Pancreas (tissue), 10 donors: ENCODE measurements at places on chromosomes 2 and 18. TPM values are rescaled to one million over a fixed set of nuclear protein-coding genes. Genes with fewer than 3 reads are reported as not detected.

Gene FAP
- total RNA-seq: 1.1 TPM

Gene LIMS2
- 8.3 TPM for total RNA-seq

Gene ITPRIPL1
- total RNA-seq: 0.41 TPM

Gene WNT6
- 0.16 TPM for total RNA-seq

Gene SPEG
- total RNA-seq: 3.7 TPM

Gene NYAP2
- 0.16 TPM for total RNA-seq

DNA sequence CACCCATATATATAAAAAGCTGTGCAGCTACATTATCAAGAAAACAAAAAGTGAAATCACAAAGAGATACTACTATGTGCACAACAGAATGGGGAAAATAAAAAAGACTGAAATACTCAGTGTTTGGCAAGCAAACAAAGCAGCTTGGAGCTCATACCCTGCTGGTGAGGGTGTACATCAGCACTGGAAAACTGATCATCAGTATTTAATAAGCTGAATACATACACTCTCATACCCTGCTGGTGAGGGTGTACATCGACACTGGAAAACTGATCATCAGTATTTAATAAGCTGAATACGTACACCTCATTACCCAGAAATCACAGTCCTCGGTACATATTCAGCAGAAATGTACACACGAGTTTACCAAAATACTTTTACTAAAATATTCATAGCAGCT, 220.8 kb downstream of the SPP2 start:
- H3K27ac ChIP-seq: no peak overlapping the region
- H3K4me3 ChIP-seq: no peak overlapping the region
- no peak for DNase-seq

GRCh38 chr2:61619561-61619960, 81.4 kb upstream of the XPO1 start:
- H3K4me3 ChIP-seq: no peak overlapping the region
- DNase-seq: no peak
- H3K27me3 ChIP-seq: no peaks in the 10 kb centered on the region
- no peak overlapping the region for H3K27ac ChIP-seq
- H3K36me3 ChIP-seq: no peaks in the 10 kb centered on the region
- no peaks in the 10 kb centered on the region for H3K4me1 ChIP-seq

GRCh38 chr2:112493858-112494648, 12.1 kb downstream of the TTL start:
- no peaks in the 10 kb centered on the region for H3K27me3 ChIP-seq
- H3K4me1 ChIP-seq: no peaks in the 10 kb centered on the region
- DNase-seq: no peak
- H3K27ac ChIP-seq: no peak overlapping the region
- H3K36me3 ChIP-seq: no peaks in the 10 kb centered on the region
- no peak overlapping the region for H3K4me3 ChIP-seq

DNA sequence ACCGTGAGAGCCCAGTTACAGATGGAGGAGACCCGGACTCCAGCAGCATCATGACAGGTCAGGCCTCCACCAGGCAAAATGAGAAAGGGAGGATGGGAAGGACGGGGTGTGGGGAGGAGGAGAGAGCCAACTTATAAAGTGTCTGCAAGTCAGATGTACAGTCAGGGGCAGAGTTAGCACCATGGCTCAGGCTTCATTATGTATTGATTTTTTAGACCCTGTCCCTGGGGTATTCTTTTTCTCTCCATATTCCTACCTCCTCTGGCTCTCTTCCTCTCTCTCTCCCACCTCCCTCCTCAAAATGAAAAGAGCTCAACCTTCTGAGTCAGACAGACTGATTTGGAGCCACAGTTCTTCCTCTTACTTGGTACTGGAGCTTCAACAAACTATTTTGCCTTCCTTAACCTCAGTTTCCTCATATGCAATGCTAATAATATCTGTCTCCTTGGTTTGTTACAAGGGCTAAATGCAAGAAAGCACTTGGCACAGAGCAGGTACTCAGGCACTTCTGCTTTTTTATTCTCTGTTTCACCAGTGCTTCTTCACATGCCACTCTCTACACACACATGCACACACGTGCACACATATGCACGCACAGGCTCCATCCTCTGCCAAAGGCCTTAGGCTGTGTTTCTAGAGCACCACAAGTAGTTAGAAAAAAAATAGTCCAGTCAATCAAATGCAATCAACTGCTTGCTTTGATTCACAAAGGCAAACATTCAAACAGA, 92.3 kb upstream of the PKDCC start:
- no peaks in the 10 kb centered on the region for H3K4me1 ChIP-seq
- H3K27ac ChIP-seq: no peak overlapping the region
- no peaks in the 10 kb centered on the region for H3K27me3 ChIP-seq
- H3K36me3 ChIP-seq: no peaks in the 10 kb centered on the region

DNA sequence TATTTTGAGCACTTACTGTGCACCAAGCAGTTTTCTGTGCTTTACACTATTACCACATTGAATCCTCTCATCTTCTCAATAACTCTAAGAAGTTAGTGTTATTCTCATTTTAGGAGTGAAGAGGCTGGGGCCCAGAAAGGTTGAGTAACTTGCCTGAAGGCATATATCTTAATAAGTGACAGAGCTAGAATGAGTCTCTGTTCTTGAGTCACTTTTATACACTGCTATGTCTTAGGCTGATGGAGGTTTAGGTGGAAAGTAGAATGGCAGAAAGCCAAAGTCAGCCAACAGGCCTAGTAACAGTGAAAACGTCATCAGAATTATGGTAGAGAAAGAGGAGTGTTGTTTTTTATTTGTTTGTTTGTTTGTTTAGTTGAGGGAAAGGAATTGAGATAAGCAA, 27.9 kb upstream of the RPE start:
- H3K27me3 ChIP-seq: no peaks in the 10 kb centered on the region
- H3K36me3 ChIP-seq: no peaks in the 10 kb centered on the region
- no peak overlapping the region for H3K27ac ChIP-seq
- no peaks in the 10 kb centered on the region for H3K4me1 ChIP-seq
- DNase-seq: no peak

GRCh38 chr2:42195559-42195958, 26.4 kb downstream of the EML4 start:
- no peak overlapping the region for H3K4me3 ChIP-seq
- no peaks in the 10 kb centered on the region for H3K36me3 ChIP-seq
- peak overlapping the region; percentile 76 for H3K27ac ChIP-seq
- no peak for DNase-seq

DNA sequence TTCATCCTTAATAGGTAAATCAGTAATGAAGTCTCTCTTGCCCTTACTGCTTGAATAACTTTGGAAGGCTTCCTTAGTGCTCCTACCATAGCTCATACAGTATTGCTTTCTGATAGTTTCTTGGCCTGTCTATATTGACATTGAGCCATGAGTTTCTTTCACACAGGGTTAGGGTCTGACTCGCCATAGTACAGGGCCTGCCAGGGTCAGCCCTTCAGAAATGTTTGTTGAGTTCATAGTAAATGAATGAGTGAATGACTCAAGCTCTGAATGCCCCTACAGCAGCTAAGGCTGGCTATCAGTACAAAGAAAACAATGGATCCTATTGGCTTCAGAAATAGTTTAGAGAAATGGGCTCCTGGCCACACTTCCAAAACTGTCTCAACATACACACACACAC, 65.0 kb upstream of the LRATD1 start:
- H3K27me3 ChIP-seq: no peaks in the 10 kb centered on the region
- no peak overlapping the region for H3K27ac ChIP-seq
- DNase-seq: no peak

DNA sequence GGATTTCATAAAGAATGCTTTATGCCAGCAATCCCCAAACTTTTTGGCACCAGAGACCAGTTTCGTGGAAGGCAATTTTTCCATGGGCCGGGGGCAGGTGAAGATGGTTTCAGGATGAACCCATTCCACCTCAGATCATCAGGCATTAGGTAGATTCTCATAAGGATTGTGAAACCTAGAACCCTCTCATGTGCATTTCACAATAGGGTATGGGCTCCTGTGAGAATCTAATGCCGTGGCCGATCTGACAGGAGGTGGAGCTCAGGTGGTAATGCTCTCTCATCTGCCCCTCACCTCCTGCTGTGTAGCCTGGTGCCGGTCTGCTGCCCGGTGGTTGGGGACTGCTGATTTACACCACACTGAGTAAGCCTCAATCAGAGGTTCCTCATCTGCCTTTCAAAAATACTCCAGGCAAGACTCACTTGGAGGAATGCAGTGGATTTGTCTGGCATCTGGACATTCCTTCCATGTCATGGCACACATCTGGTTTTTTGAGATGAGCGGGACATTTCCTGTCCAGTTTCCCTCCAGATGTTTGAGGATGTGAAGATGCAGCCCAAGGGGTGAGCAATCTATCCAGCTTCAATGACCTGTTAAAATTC, 185.8 kb downstream of the VAPA start:
- H3K4me3 ChIP-seq: no peak overlapping the region
- H3K36me3 ChIP-seq: no peaks in the 10 kb centered on the region
- DNase-seq: no peak
- no peaks in the 10 kb centered on the region for H3K4me1 ChIP-seq
- H3K27me3 ChIP-seq: no peaks in the 10 kb centered on the region

GRCh38 chr2:240998995-240999791, 775 bp downstream of the SNED1 start:
- H3K27ac ChIP-seq: no peak overlapping the region
- peaks cover 18% of the 10 kb centered on the region for H3K4me1 ChIP-seq
- peak overlapping the region; percentile 48 for H3K4me3 ChIP-seq
- peak; percentile 52 for DNase-seq
- no peaks in the 10 kb centered on the region for H3K36me3 ChIP-seq

DNA sequence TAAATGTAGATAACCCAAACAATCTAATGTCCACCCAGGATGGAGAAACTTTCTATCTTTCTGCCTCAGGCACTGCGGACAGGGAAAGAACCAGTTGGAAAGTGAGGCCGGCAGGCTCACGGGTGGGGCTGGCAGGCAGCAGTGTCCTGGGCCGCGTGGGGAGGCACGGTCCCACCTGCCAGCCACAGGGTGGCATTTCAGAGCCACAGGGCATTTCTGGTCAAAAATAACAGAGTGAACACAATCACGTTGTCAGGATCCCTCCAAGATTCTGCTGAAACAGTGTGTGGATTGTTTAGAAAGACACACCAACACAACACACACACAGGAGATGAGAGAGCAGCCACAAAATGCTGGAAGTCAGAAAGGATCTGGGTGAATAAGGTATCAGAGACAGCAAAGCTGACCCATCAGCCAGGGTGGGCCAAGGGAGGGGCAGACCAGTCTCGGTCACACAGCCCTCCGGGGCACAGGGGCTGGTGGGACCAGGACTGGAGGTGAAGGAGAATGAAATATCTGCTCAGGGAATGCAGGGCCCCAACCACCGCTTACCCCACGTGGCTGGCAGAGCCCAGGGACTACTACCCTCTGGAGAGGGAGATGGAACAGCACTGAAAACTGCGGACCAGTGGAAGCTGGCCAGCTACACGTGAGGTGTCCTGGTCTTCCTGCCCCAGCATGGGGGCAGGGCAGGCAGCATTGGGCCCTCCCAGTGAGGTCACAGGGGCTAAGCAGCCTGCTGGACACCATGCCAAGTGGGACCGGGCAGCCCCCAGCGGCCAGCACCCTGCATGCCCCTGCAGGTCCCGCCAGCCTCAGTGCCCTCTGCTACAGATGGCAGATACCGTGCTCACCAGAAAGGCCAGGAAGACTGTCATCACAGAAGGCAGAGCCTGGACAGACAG, 173.9 kb downstream of the HDAC4 start:
- no peaks in the 10 kb centered on the region for H3K36me3 ChIP-seq
- H3K27ac ChIP-seq: no peak overlapping the region
- no peak overlapping the region for H3K4me3 ChIP-seq
- no peak for DNase-seq
- H3K27me3 ChIP-seq: no peaks in the 10 kb centered on the region

- no peak for DNase-seq
- no peaks in the 10 kb centered on the region for H3K36me3 ChIP-seq
- peaks cover 8% of the 10 kb centered on the region for H3K4me1 ChIP-seq
- no peak overlapping the region for H3K27ac ChIP-seq
- peaks cover 4% of the 10 kb centered on the region for H3K27me3 ChIP-seq
These were observed 5.0 kb downstream of the FZD7 start for GRCh38 chr2:202038471-202039277.

GRCh38 chr2:237625777-237626176, 1.6 kb upstream of the LRRFIP1 start:
- peaks cover 3% of the 10 kb centered on the region for H3K4me1 ChIP-seq
- H3K27me3 ChIP-seq: no peaks in the 10 kb centered on the region
- no peak for DNase-seq
- H3K36me3 ChIP-seq: no peaks in the 10 kb centered on the region
- H3K27ac ChIP-seq: no peak overlapping the region

- H3K27ac ChIP-seq: no peak overlapping the region
- H3K36me3 ChIP-seq: no peaks in the 10 kb centered on the region
- DNase-seq: no peak
- H3K27me3 ChIP-seq: no peaks in the 10 kb centered on the region
- H3K4me3 ChIP-seq: no peak overlapping the region
- H3K4me1 ChIP-seq: no peaks in the 10 kb centered on the region
These were observed 85.4 kb downstream of the DPP4 start for GRCh38 chr2:161988589-161988988.

DNA sequence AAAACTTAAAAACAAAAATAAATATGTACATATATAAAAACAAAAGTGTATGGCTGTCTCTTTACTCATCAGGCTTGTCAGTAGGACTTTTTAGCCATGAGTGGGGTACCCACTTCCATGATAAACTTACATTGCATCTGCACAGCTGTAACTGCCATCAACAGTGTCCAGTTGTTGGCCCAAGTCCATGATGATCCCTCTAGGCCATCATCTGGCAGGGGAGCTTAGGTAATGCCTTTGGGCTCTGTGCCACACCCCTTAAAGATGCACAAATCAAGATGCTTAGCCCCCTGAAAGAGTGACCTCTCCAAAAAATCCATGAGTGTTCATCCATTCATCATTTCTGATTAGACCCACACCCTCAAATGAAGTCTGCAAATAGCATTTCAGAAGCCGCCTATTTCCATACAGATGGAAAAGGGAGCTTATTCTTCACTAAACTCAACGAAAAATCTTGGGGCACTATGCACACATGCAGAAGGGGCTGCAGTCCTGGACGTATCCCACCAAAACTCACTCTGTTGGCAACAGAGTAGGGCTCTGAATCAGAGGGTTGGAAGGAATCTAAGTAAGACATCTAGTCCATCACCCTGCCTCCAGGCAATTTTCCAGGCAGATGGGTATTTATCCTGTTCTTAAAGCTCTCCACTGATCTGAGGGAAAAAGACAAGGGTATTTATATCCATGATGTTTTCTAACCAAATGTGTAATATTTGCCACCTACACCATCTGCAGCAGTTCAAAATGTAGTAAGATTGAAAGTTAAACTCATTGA, 691.0 kb downstream of the ZEB2 start:
- no peaks in the 10 kb centered on the region for H3K27me3 ChIP-seq
- no peak for DNase-seq
- no peaks in the 10 kb centered on the region for H3K36me3 ChIP-seq
- no peaks in the 10 kb centered on the region for H3K4me1 ChIP-seq
